ENCODE measurements at places on chromosomes 12 and 14. TPM values are rescaled to one million over a fixed set of nuclear protein-coding genes. Genes with fewer than 3 reads are reported as not detected.
A peak's percentile ranks its signal among the peaks of the same experiment; 100 is the strongest.

- no peak for DNase-seq
- H3K36me3 ChIP-seq, result no peaks in the 10 kb centered on the region
- H3K27me3 ChIP-seq, result no peaks in the 10 kb centered on the region
- H3K4me3 ChIP-seq, result no peak overlapping the region
Measured at GRCh38 chr14:90732139-90732538, 84.1 kb downstream of the TTC7B start.

- no peak for DNase-seq
- H3K4me1 ChIP-seq, result no peaks in the 10 kb centered on the region
- H3K27me3 ChIP-seq, result no peaks in the 10 kb centered on the region
- no peaks in the 10 kb centered on the region for H3K36me3 ChIP-seq
Measured at GRCh38 chr12:16369156-16369555, 21.7 kb downstream of the MGST1 start.

GRCh38 chr12:58741226-58741625 is 179.1 kb downstream of the LRIG3 start:
- H3K4me1 ChIP-seq, result no peaks in the 10 kb centered on the region
- H3K36me3 ChIP-seq, result no peaks in the 10 kb centered on the region
- H3K4me3 ChIP-seq, result no peak overlapping the region

- H3K4me1 ChIP-seq, result no peaks in the 10 kb centered on the region
- no peak overlapping the region for H3K4me3 ChIP-seq
- no peak overlapping the region for H3K27ac ChIP-seq
- DNase-seq, result no peak
- peaks cover 34% of the 10 kb centered on the region for H3K36me3 ChIP-seq
Measured at GRCh38 chr14:71625175-71625574, 307.1 kb upstream of the RGS6 start.

- no peak for DNase-seq
- no peak overlapping the region for H3K4me3 ChIP-seq
- no peaks in the 10 kb centered on the region for H3K27me3 ChIP-seq
- H3K36me3 ChIP-seq, result peaks cover 3% of the 10 kb centered on the region
- no peaks in the 10 kb centered on the region for H3K4me1 ChIP-seq
Measured at GRCh38 chr12:3405821-3406220, 85.2 kb upstream of the PRMT8 start.

DNA sequence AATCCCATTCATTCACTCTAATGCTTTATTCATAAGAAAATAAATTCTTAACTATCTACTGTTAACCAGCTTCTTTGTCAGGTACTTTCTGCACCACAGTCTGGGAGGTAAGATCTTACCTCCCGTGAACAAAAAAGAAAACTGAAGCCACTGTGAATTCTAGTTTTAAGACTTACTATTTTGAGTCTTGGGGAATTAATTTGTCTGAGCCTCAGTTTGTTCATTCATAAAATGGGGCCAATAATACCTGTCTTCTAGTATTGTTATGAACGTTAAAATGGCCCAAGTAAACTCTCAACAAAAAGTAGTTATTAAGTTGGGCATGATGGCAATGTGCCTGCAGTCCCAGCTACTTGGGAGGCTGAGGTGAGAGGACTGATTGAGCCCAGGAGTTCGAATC is 59.5 kb upstream of the BBS10 start:
- no peak overlapping the region for H3K27ac ChIP-seq
- H3K36me3 ChIP-seq, result peaks cover 7% of the 10 kb centered on the region
- H3K4me3 ChIP-seq, result no peak overlapping the region
- DNase-seq, result no peak
- H3K4me1 ChIP-seq, result no peaks in the 10 kb centered on the region

DNA sequence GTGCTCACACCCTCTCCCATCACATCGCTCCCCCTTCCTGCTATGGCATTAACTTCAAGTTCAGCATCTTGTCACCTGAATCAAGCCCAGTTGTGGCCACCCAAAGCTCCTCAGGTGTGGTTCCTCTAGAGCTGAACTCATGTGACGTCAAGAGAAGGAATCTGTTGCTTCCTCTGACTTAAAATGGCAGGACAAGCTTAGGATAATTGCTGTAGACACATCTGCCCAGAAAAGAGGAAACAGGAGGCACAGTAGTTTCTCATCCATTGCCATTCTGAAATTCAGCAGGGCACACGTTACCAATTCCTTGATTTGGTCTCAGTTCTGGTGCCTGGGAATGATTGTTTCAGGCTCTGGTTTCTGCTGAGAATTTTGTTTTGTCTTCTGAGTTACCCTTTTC is 52.1 kb downstream of the RCOR1 start:
- DNase-seq, result no peak
- H3K36me3 ChIP-seq, result no peaks in the 10 kb centered on the region
- H3K27me3 ChIP-seq, result no peaks in the 10 kb centered on the region
- H3K4me1 ChIP-seq, result peaks cover 21% of the 10 kb centered on the region

- H3K27me3 ChIP-seq, result no peaks in the 10 kb centered on the region
- peaks cover 2% of the 10 kb centered on the region for H3K36me3 ChIP-seq
- no peak overlapping the region for H3K4me3 ChIP-seq
- H3K4me1 ChIP-seq, result peaks cover 14% of the 10 kb centered on the region
Measured at GRCh38 chr12:112350593-112351592, 31.3 kb downstream of the HECTD4 start.

GRCh38 chr12:65619018-65619417 is 205.3 kb upstream of the HMGA2 start:
- DNase-seq, result no peak
- no peaks in the 10 kb centered on the region for H3K27me3 ChIP-seq
- no peaks in the 10 kb centered on the region for H3K36me3 ChIP-seq

DNA sequence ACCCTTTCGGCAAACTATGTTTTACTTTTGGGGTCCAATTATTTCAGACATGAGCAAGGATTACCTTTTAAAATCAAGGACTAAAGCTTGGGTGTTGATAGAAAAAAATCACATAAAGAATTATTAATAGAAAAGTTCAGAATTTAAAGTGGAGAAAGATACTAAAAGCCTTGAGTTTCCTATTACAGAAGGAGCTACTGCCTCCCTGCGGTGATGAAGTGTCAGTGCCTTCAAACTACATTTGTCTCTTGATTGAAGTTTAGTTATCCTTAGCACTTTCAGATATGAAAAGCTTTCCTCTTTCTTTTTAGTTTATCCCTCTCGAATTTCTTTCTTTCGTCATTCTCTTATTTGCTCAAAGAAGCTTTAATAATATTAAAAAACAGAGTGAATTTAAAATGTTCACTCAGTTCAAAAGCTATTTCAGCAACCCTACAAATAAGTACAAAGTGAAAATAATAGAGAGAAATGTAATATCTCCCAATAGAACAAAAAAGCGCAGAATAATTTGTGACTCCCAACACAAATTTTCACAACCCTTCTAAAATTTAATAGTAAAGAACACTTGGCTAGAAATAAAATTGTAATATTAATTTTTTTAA is 87.6 kb downstream of the SEC23A start:
- no peak overlapping the region for H3K4me3 ChIP-seq
- H3K27ac ChIP-seq, result no peak overlapping the region
- peak; percentile 23 for DNase-seq

- H3K27ac ChIP-seq, result no peak overlapping the region
- DNase-seq, result no peak
- peaks cover 52% of the 10 kb centered on the region for H3K4me1 ChIP-seq
- H3K4me3 ChIP-seq, result no peak overlapping the region
Measured at GRCh38 chr14:20668969-20669368, 15.4 kb upstream of the RNASE4 start.

- H3K27me3 ChIP-seq, result no peaks in the 10 kb centered on the region
- H3K4me1 ChIP-seq, result no peaks in the 10 kb centered on the region
- peaks cover 2% of the 10 kb centered on the region for H3K36me3 ChIP-seq
- no peak overlapping the region for H3K27ac ChIP-seq
- DNase-seq, result no peak
Measured at GRCh38 chr14:38012056-38012455, 195.6 kb upstream of the SSTR1 start.

The VSIG10 gene
- 3.7 TPM for total RNA-seq

The NKX2-1 gene
- total RNA-seq, result not detected

The KRT6C gene
- not detected for total RNA-seq

The GALNT16 gene
- total RNA-seq, result not detected

The PROX2 gene
- total RNA-seq, result not detected

The RNASE3 gene
- total RNA-seq, result not detected

The TPPP2 gene
- total RNA-seq, result not detected
